ENCODE measurements at places on chromosomes 11 and 22.

- no peak for DNase-seq
These were observed 247 bp upstream of the PLAAT5 start for GRCh38 chr11:63491240-63491587.

GRCh38 chr22:35894937-35895708, 133.5 kb downstream of the RBFOX2 start:
- DNase-seq, result no peak

GRCh38 chr11:62930666-62931065, 9.5 kb upstream of the CHRM1 start:
- DNase-seq, result no peak

- DNase-seq, result no peak
These were observed 413.6 kb downstream of the TBC1D22A start for GRCh38 chr22:47176026-47176389.

DNA sequence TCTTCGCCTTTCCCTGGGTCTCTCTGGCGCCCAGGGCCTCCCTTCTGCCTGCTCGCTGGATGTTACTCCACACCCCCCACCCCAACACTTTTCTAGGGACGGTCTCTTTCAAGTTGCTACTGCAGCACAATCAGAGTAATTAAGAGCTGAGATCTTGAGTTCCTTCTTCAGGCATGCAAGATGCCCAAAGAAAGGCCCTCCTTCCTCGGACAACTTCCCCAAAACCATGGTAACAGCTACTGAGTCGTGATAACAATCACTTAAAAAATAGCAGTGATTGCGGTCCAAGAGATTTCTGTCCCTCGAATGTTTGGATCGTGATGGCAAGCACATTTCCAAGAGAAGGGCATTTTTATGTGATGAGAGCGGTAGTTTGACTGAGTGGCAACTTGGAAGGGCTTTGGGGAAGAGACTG, 638 bp upstream of the TENM4 start:
- no peak for DNase-seq

DNA sequence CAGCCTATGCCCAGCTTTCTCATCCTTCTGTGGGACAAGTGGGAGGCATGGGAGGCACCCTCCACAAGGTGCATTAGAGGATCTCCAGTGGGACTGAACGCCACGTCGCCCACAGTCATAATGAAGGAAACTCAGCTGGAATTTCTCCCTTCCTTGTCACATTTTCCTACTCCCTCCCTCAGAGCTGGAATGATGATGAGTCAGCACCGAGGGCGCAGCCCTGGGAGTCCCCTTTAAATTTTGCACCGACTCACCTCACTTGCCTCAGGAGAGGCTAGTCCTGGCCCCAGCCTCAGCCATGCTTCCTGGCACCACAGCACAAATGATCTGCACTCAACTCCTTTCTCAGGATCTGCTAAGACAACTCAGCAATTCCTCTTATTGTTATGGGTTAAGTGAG, 34.3 kb downstream of the DBX1 start:
- DNase-seq, result no peak

DNA sequence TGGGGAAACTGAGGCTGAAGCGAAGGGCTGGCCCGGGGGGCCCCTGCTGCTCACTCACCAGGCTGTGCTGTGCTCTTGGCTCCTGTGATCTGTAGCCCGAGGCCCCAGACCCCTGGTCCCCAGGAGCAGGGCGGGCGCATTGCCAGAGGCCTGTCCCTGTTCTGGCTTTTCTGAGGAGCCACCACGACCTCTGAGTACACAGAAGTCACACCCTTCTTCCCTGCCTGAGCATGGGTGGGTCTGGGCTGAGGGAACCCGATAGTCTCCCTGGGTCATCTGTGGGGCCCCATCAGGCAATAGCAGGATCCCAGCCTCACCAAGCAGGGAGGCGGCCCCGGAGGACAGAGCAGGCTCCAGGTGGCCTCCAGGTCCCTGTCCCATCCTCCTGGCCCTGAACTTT, 5.1 kb downstream of the CASTOR1 start:
- DNase-seq, result no peak

DNA sequence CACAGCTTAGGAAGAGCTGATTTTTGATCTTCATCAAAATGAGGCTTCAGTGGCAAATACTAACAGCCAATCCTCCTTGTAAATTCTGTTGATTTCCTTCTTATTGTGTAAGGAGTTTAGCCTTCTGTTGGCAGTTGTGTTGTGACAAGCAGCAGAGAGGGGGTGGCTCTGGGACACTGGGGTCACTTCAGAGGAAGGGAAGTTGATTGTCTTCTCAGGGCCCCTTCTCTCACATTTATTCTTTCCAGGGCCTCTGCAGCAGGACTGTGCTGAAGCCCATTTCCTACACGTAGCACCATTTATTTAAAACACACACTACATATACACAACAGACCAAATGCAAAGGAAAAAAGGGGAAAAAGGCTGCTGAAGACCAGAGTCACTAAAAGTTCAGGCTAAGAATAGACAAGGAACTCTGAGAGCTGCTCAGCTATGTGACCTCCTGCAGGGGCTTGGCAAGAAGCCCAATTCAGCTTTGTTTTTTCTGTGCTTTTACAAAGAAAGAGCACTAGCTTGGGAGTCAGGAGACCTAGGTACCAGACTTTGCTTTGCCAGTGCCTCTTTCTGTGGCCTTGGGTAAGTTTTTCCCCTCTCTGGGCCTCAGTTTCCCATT, 28.3 kb upstream of the UPB1 start:
- DNase-seq, result no peak

- DNase-seq, result peak; percentile 54
These were observed 109.8 kb downstream of the BCR start for GRCh38 chr22:23289851-23290724.

DNA sequence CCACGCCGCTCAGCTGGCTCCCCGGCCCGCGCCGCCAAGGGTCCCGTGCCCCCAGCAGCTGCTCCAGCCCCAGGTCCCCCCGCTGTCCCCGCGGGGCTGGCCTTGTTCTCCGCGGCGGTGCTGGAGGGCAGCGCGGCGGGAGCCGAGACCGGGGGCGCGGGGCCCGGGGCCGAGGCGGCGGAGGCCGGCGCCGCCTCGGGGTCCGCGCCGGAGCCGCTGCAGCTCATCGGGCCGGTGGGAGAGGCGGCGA, 128 bp downstream of the TAF10 start:
- no peak for DNase-seq

DNA sequence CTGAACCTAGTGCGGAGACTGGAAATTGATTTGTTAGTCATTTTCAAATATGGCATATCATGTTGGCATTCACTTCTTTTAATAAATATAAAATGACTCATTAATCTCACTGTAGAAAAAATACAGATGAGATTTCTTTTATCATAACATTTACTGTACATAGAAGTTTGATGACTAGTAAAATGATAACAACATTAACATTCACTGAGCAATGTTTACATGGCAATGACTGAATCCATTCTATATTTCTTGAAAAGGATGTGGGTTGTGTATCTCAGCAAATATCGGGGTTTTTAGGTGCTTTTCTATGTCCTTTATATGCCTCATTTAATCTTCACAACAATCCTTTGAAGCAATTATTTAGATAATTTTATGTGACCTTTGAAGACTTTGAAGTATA, 920.9 kb upstream of the FAT3 start:
- no peak for DNase-seq

DNA sequence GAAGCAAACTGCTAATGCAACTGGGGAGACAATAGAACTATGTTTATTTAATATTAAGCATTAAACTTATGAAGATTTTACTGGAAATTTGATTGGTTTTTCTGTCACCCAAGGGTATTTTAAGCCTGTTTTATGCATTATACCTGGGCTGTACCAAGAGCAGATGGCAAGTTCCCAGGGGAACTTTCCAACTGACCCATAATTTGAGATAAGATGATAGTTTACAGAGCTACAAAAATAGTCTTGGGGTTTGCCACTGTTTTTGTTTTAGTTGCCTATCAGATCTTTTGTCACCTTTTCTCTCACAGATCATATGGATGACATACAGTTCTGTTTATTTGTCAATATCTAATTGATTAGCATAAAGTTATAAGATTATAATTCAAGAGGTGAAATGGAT, 43.9 kb downstream of the PDE3B start:
- DNase-seq, result no peak

GRCh38 chr11:117819096-117820040, 5.2 kb downstream of the FXYD2 start:
- DNase-seq, result no peak
